ENCODE measurements at places on chromosomes 12 and 14. TPM values are rescaled to one million over a fixed set of nuclear protein-coding genes. Genes with fewer than 3 reads are reported as not detected.
A peak's percentile ranks its signal among the peaks of the same experiment; 100 is the strongest.

DNA sequence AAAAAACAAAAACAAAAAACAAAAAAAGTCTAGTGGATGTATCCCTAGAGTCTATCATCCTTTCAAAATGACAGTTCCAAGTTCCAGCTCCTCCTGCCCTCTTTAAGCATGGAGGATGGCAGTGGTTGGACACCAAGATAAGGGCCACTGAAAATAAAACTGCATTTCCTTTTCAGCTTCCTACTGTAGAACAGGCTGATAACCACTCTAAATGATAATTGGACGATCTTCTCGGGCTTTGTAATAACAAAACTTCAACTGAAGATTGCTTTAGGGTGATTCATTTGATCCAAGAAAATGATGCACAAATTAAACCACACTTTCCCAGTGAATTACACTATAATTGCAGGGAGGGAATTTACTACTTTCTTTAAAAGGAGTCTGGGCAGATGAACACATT lies 42.2 kb upstream of the CRACR2A start:
- DNase-seq = no peak

B4GALNT1 gene
- total RNA-seq = 1.7 TPM

DNA sequence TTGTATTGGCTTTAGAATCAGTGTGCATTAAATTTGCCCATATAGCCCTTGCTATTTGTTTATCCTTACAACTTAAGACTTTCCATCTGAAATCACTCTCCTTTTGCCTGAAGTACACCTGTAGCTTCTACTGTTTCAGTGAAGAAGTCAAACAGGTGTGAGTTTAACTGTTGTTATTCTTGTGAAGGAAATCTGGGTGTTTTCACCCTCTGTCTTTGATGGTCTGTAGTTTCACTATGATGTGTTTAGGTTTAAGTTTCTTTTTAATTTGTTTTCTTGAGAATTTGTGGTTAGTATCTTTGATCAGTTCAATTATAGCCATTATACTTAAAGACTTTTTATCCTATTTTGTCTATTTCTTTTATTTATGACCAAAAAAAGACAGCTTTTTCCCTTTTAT lies 68.9 kb upstream of the BBS10 start:
- DNase-seq = no peak

LGR5 gene
- 13.7 TPM for total RNA-seq

DNA sequence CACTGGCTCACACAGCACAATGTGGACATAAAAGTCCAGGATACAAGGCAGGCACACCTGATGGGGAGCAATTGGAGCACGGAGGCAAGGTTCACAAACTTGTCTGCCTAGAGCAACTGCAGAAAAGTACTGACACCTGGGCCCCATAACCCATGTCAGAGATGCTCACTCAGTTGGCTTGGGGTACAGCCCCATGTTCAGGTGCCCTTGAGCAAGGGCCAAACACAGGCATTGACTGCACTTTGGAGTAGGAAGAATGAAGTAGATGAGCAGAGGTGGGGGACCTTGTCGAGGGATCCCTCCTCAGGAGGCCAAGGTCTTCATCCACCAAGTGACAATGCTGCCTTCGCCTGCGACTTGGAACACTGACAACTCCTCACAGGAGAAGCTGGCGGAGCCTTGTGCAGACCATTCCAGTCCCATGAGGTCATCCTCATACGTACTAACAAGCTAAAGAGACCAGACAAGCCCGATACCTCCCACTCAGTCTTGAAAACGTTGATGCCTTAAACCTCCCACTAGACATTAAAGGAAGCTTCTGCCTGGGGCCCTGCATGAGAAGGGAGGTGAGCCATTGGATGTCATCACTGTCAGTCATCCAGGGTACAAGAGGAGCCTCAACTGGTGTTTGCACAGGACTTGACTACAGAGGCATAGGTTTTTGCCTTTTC lies 42.5 kb upstream of the C14orf180 start:
- peak; percentile 13 for DNase-seq

DNA sequence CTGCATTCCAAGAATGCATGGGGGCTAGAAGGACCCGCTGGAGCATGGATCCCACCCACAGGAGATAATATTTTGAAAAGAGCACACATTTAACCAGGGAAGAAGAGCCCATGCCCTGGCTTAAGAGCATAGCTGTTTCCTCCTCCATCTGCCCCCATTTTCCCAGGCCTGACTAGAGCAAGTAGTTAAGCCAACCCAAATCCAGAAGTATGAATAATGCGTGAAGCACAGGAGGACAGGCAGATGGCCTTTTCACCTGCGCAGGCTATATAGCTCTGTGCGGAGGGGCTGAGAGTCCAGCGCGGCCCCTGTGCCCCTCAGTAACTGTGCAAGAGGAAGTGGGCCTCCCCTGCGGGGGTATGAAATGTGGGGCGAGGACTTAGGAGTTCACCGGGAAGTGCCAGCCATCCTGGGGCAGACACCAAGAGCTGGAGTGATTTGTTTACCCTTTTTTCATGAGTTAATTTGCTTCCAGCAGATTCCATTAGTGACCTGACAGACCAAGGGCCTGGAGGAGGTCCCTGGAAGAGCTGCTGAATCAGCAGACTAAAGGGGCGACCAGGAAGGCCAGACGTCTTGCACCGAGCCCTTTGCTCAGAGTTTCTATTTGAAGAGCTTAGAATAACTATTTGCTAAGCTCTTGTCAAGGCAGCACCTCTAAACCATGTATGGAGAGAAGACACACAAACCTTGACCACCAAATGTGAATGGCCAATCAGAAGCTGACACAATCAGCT lies 37.2 kb downstream of the DPF3 start:
- DNase-seq = no peak

CLEC4C gene
- 0.30 TPM for total RNA-seq

DNA sequence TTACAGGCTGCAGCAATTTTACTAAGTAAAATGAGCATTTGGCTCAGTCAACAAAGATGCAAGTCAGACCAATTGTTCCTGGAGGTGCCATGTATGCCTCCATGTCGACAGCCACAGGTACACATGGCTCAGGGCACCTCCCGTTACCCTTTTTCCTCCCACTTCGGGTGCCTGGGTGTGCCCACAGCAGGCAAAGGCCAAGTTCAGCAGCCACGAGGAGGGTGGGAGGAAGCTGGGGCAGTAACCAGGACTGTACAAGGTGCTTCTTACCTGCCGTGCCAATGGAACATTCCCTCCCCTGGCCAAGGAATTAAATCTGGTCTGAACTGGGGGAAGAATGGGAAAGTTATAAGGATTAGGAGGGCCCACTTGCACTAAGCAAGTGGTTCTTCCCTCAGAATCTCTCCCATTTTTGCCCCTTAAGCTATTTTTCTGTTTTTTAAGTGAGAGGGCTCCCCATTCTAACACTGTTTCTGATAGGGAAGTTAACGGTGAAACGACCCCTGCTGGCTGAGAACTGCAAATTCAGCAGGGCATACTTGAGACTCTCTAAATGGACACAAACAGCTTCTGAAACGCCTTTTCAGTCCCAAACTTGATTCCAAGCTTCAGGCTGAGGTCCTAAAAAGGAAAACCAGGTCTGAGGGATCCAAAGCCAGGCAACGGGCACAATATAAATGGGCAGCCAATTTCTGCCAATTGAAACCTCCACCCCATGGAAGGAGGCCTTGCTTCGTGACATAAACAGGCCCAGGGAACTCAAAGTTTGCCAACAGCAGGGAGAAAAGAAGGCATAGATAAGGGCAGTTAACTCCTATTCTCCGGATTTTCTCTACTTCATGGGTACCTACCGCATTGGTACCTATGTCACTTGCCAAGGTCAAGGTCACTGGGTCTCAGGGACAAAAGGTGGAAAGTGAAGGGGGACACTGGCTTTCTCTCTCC lies 24.8 kb downstream of the CLECL1 start:
- peak; percentile 7 for DNase-seq

LRP1-AS gene
- total RNA-seq = not detected

CARMIL3 gene
- total RNA-seq = 0.69 TPM

DNA sequence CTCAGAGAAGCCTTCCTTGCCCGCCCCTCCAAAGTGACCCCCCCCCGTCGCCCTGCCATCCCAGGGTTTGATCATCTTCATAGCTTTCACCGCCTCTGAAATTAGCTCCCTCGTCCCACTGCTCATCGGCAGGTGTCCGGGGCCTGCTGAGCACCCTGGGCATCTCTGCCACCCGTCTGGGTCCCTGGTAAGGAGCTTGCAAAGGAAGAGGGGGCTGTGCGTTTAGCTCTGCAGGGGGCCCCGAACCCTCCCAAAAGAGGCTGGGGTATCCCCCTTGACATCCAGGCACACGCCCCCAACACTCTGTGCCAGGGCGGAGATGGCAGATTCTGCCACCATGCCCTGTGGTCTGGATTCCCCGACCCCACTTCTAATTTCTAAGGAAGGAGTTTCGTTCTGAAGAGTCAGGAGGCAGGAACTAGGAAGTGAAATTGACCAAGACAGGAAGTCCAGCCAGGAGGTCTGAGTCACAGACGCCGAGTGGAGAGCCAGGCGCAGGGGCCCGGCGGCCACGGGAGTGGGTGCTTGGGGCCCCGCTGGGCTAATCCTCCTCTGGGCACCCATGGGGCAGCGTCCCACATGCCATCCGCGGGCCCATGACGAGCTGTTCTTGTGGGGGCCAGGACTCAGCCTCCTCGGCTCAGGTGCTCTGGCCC lies 95.7 kb downstream of the RFLNA start:
- no peak for DNase-seq

DNA sequence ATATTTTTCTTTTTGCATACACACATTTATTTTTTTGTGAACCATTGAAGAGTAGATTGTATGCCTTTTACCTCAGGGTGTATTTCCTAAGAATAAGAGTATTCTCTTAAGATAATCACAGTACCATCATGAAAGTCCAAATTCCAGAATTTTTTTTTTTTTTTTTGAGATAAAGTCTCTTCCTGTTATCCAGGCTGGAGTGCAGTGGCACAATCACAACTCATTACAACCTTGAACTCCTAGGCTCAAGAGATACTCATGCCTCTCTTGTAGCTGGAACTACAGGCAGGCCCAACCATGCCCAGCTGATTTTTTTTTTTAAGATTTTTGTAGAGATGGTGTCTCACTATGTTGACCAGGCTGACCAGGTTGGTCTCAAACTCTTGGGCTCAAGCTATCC lies 10.9 kb downstream of the FRS2 start:
- DNase-seq = no peak

BEGAIN gene
- 1.4 TPM for total RNA-seq

Measured in skin of body (tissue), 3 donors.